ENCODE measurements at places on chromosomes 7 and 10.

DNA sequence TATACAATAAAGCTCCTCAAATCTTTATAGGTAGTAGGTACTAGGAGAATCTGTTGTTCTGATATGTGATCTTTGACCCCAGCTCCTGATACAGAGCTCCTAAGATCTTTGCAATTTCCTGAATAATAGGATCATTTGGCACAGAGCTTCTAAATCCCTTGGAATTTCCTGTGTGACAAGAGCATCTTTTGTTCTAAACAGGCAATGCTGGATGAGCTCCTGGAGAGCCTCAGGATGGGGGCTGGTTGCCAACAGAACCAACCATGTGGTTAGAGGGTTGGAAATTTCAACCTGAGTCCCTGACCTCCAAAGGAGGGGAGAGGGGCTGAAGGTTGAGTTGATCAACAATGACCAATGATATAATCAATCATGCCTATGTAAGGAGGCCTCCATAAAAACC is 629.0 kb downstream of the CCSER2 start:
- no peak for DNase-seq

- DNase-seq, result peak; percentile 73
Observed at GRCh38 chr7:100801833-100802568, 25.3 kb downstream of the EPHB4 start.

DNA sequence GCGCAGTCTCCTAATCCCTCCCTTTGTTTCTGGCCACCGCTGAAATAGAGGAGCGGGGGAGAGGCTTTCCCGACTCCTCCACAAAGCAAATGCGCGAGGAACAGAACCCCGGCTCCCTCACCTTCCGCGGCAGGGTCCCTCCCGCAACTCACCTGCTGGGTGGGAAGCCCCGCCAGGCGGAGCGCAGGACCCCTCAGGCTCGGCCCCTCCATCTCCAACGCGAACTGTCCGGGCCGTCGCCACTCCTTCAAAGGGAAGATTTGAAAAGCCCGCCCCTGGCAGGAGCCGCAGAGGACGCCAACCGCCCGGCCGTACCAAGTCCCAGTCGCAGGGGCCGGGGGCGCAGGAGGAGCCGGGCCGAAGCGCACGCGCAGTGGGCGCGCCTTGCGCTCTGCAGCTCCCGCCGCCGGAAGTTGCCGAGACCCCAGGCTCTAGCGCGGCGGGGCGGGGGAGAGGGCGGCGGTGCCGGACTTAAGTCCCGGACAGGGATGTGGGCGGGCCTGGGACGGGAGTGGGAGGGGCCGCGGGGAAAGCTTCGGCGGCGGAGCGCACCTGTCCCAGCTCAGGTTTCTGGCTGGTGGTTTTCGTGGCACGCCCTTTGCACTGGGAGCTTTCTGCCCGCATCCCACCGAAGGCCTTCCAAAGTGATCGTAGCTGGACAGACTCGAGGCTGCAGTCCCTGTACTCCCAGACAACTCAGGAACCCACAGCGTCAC is at the start of gene RTKN2:
TSS of gene RTKN2 (minus strand) at position 446 of the 716 bp plus-strand sequence. CDS start at position 212, 234 bp downstream.
- DNase-seq, result peak; percentile 73

DNA sequence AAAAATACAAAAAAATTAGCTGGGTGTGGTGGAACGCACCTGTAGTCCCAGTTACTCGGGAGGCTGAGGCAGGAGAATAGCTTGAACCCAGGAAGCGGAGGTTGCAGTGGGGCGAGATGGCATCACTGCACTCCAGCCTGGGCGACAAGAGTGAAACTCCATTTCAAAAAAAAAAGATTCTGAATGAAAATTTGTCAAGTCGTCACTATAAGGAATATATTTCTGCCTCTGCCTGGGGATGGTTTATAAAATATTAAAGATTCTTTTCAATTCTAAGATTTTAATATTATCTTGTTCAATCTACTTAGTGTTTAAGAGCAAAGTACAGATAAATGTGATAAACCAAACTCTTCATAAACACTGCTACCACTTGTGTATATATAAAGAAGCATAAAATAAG is 147.3 kb downstream of the NRBF2 start:
- no peak for DNase-seq

DNA sequence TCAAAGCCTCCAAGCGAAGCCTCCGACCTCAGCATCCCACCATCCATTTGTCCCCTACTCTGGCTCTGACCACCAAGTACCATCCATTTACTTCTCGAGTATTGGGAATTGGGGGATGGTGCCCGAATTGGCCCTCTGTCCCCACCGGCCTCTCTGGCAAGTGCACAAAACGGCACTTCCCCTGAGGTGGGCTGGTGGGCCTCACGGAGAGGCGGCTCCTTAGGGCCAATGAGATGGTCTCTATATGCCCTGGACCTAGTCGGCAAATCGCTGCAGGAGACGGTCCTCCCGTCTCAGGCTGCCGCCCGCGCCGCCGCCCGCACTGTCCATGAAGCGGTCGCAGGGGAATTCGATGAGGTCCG is 2.8 kb downstream of the TRIL start:
- no peak for DNase-seq

DNA sequence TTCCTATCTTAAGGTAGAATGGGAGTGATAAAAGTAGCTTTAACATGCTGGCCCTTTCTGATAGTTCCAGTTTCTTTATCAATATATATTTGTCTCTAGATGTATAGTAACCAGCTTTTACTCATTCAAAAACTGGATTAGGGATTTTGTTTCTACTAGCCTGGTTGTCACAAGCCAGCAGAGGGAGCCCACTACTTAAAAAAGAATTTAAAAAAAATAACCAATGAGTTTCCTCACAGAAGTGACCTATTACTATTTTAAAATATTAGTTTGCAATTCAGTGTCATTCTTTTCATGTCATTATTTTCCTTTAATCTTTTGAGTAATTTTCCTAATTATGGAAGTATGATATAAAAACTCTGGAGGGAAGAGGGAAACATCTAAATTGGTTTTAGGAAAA is 142.1 kb downstream of the PHTF2 start:
- peak; percentile 65 for DNase-seq

DNA sequence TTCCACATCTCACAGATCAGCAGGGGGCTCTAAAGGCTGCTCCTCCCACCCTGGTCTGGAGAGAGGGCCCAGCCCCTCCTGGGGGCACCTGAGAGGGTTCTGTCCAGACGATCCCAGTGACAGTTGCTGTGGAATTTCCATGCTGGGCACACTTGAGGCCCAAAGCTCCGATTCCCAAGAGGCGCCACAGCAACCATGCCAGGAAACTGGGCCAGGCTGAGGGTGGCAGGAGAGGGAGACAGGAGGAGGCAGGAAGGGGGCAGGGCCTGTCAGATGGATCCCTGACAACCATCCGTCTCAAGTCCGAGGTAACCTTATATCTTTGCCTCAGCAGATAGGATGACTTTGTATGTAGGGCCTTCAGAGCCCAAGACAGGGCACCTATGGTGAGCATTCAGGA is 4.3 kb upstream of the NOS3 start:
- DNase-seq, result no peak

- DNase-seq, result peak; percentile 54
Observed at GRCh38 chr7:132815696-132816311, 239.5 kb upstream of the PLXNA4 start.

DNA sequence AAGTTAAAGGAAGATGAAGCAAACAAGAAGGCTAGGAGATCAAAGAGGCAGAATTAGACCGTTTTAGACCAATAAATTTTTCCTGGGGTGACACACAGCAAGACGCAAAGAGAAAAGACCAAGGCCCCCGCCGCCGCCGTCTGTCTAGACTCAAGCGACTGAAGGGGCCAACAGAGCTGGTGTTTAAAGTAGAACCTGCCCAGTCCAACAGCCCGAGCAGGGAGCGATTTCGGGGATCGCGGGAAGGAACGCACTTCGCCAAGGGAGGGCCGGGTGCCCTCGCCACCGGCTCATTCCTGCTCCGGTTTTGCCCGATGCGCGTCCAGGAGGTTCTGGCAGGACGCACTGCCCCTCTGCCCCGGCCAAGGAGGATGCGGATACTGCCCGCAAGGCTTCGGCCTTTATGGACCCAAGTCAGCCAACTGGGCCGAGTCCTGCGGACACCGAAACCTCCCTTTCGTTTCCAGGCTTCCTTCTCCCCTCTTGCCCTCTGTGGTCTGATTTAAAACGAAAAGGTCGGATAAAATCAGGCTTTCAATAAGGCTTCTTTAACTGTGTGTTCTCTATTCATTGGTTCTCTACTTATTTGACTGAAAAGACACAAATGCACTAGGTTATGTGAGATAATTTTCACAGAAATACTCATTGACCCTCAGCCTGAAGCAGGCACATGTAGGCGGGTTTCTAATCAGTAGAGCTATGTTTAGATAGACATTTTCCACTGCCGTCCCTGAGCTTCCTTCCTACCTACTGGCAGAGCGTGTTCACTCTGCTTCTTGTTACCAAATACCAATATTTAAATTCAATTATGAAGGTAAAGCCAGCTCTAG is 2.2 kb upstream of the HOXA7 start:
- no peak for DNase-seq

GRCh38 chr7:81014908-81015307 is 96.1 kb upstream of the SEMA3C start:
- DNase-seq, result no peak

- no peak for DNase-seq
Observed at GRCh38 chr7:46157404-46157803, 236.3 kb upstream of the IGFBP3 start.

DNA sequence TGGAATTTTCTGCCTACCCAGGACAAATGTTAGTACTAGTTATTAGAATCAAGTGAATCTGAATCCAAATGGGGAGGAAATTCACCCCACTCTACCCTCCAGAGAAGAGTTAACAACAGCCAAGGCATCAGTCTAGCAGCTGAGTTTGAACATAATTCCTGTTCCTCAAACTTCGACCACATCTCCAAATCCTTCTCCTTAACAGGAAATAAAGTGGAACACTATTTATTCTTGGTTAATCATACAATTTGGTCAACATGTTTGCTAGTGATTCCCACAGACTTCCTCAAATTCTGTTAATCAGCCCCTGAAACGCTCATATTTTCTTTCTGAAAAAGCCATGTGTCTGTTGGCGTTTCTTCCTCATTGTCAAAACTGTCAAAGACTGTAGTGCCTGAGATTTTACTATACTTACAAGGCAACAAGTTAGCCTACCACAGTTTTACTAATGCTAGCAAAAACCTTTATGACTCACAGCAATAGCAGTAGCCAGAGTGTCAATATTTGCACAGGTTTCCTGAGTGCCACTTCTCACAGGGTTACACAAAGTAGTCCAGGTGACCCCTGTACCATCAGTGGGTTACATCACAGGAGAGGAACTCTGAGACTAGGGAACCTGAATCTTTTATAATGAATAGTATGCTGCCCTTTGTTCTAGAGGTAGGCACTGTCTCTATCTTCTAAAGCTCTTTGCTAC is 202.9 kb downstream of the GRM3 start:
- no peak for DNase-seq

DNA sequence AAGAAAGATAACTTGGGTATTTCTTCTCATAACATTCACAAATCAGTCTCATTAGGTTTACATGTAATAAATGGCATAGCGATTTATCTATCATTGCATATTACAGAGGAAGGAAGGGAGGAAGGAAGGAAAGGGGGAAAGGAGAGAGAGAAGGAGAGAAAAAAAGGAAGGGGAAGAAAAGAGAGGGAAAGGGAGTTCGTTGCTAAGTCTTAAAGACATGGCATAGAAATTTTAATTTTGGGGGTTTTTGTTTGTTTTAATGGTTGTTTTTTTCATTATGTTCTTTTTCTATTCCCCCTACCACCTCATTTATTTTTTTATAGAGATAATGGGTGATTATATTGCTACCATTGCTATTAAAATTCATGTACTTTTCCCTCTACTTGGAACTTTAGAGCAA is 604.3 kb downstream of the IPMK start:
- DNase-seq, result no peak

GRCh38 chr7:1452205-1452604 is 7.1 kb downstream of the MICALL2 start:
- no peak for DNase-seq

DNA sequence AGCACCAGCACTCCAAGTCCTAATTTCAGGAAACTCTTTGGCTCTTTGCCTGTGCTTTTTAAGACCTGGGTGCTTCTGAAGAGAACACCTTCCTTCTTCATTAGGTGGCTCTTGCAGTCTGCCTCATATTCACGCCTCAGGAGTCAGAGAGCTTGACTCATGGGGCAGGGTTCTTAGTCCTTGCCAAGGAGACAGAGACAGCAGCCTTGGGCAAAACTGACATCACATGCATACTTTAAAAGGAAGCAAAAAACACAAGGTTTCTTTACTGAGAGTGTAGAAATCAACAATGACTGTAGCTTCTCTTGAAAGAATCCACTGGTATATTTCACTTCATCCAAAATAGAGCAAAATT is 780.6 kb downstream of the INHBA start:
- DNase-seq, result peak; percentile 35

GRCh38 chr7:120229084-120229483 is 43.9 kb upstream of the KCND2 start:
- no peak for DNase-seq

DNA sequence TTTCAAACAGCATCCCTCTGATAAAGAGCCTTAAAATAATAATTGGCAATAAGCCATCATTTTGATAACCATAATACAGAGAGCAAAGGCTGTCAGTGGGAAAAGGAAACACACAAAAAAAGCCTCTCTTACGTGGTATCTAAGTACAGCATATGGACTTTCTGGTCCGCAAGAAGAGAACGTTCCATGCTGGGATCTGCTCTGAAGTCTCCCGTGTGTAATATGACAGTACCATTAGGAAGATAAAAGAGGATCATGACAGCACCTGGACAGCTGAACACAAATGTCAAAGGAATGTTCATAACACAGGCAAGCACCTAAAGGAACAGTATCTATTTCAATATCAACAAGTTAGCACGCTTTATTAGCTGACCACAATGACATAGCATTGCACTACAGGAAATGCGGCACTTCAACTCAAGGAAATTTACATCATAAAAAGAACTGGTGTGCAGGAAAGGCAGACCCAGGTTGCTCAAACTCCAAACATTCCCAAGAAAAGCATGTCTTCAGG is 9.9 kb downstream of the DCLRE1A start:
- no peak for DNase-seq

- DNase-seq, result no peak
Observed at GRCh38 chr10:131975003-131975402, 6.7 kb downstream of the BNIP3 start.

DNA sequence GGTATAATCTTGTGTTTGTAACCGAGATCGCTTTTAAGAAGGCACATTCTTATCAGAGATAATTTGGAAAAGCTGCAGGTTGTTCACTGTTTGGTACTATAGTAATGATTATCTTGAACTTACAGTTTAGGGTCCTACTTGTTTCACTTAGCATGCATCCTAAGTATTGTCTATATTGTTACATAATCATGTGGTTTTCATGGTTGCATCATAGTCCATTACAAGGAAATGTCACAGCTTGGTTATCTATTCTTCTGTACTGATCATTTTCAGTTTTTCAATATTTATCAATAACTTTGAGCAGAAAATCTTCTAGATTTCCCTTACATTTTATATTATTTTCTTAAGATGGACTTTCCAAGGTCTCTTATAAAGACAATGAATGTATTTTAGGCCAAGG is 116.3 kb downstream of the PLPP4 start:
- no peak for DNase-seq

DNA sequence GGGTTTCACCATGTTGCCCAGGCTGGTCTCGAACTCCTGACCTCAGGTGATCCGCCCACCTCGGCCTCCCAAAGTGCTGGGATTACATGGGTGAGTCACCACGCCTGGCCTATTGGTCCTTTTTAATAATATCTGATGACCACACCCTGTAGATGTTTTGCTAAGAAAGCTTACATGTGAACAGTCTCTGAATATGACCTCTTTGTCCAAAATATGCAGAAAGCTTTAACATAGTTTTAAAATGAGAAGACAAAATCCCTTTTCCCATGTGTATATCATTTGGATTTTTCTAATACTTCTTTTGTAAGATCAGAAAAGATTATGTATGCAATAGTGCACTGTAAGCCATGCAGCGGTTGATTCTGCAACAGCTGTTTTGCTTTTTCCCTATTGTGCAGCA is 38.5 kb downstream of the MCU start:
- no peak for DNase-seq

Measured in fibroblast of pulmonary artery (primary cell).